T-helper 17 cell (primary cell): ENCODE measurements at places on chromosomes 6 and 20.

DNA sequence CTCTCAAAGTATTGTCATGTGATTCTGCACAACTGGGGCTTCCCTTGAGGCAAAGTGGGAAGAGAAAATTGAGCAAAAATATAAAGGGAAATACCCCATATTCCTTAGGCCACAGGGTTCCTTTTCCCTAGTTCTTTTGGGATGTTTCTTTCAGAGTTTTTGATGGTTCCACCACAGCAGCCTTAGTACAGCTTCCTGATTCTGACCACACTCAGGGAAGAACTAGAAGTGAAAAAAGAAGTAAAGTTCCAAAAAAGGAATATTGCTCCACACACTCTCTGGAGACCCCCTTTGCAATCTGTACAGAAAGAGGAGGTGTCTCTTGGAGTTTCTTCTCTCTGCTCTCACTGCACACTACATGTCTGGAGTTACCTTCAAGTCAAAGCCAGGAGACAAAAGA, 27.9 kb upstream of the HLA-DQA2 start:
- no peak for DNase-seq

- DNase-seq, result no peak
Measured at GRCh38 chr6:28078050-28078449, 2.3 kb upstream of the ZNF165 start.

GRCh38 chr6:147873816-147874215, 365.3 kb downstream of the SAMD5 start:
- no peak for DNase-seq

DNA sequence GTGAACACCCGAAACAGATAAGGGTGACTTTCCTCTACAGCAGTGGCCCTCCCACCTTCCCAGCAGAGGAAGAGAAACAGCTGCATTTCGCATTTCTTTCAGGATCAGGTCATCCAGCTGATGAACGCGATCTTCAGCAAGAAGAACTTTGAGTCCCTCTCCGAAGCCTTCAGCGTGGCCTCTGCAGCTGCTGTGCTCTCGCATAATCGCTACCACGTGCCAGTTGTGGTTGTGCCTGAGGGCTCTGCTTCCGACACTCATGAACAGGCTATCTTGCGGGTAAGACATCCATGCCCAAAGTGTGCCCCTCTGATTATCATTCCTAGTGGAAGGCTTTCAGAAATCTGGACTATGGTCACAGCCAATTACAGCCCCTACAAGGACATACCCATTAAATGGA, 27.8 kb upstream of the MROH8 start:
- no peak for DNase-seq

DNA sequence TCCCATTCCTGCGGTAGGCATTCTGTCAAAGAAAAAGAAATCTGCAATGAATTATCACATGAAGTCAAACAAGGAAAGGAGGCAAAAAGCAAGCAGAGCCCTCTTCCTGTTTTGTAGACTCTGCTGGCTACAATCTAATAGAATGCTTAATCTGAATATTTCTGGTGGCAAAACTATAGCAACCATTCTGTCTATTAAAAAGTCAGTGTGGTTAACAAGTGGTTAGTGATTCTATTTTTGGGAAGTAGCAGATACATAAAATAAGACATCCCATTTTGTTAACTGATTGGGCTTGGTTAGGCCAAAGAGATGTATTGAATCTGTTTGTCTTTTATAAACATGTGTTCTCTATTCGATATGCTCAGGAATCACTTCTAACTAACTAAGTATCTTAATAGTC, 442.3 kb downstream of the CDC5L start:
- no peak for DNase-seq
